NCI-H187 (cell line): ENCODE measurements at places on chromosomes 16 and 17.

GRCh38 chr17:64357191-64357981, 33.3 kb downstream of the PECAM1 start:
- DNase-seq, result peak; percentile 8

- no peak for DNase-seq
Observed at GRCh38 chr16:66656547-66656946, 40.0 kb downstream of the CMTM4 start.

- DNase-seq, result no peak
Observed at GRCh38 chr17:8696906-8697305, 47.7 kb downstream of the CCDC42 start.

DNA sequence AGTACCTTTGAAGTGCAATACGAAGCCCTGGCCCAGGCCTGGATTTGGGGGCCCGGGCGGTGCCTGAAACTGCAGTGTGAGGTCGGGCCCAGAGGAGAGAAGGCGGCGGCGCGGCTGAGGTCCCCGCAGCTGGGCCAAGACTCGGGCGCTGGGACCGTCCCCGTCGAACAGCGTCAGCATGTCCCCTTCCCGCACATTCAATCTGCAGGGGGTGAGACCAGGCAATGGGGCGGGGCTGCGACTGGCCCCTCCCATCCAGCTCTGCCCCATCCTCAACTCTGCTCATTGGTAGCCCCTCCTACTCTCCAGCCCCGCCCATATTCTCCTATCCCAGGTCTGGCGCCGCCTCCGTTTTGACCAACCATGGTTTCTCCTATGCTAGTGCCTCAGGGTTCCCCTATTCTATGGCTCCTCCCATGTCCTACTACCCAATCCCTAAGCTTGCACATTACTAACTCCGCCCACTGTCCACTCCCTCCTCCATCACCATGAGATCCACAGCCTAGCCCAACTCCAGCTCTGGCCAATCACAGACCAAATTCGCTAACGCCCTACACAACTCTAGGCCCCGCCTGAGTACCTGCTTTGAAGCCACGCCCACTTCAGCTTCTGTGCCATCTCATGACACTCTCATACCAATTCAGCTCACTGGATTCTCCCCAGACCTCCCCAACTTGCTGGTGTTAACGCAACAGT, 14.4 kb upstream of the CDIPT start:
- DNase-seq, result peak; percentile 85

DNA sequence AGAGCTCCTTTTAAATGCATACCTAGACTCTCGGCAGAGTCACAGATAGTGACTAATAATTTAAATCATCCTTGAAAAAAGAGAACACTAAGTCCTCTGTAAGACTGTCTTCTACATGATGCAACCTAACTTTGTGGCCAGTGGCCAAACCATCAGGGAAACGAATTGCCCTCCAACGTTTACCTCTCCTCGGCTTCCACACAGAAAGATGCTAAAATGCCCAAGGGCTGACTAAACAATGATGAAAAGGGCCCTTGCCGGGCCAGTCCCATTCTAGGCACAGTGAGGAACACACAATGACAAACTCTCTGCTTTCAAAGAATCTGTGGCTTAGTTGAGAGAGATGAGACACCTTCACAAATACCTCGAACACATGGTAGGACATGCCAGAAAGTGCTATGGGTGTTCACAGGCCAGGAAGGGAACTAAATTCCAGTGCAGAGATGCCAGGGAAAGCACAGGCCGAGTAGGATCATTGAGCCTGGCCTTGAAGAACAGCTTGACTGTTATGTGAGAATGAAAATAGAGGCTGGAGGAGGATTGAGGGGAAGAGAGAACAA, 35.3 kb upstream of the PITPNM3 start:
- no peak for DNase-seq

GRCh38 chr17:13320046-13320785, 281.5 kb downstream of the HS3ST3A1 start:
- no peak for DNase-seq

GRCh38 chr16:65268331-65268730, 146.5 kb upstream of the CDH11 start:
- DNase-seq, result no peak

- no peak for DNase-seq
Observed at GRCh38 chr16:3459401-3460090, 16.1 kb downstream of the NAA60 start.

DNA sequence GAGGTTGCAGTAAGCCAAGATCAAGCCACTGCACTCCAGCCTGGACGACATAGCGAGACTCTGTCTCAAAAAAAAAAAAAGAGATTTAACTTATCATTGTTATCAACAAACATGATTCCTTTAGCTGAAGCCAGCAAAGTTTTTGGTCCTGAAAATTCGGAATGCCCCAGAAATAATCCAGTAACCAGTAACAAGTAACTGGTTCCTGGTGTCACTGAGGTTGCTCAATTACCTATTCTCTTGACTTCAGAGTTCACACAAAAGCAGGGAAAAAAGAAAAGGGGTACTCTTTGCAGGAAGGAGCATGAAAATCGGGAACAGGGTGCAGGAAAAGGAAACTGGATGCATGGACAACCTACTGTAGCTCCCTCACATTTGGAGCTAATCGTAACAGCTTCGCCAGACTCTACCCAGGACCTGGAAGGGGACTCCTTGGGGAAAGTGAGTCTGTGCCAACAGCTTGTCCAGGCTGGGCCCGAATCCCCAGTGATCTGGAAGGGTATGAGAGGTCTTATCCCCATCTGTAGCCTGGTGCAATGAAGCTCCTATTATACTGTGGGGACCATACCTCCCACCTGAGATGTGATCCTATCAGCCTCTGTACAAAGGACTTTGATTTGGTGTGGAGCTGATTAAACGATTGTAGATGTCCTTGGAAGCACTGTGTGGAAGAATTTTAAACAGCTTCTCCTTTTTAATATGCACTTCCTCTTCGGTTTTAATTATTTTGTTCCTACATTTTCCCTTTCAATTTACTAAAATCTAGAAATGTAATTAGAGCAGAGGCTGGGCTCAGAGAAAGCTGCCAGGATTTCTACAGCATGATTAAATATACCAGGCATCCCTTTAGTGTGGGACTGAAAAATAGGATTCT, 3.4 kb upstream of the SPOP start:
- DNase-seq, result no peak

GRCh38 chr17:39742856-39743436, 5.2 kb downstream of the GRB7 start:
- DNase-seq, result no peak

DNA sequence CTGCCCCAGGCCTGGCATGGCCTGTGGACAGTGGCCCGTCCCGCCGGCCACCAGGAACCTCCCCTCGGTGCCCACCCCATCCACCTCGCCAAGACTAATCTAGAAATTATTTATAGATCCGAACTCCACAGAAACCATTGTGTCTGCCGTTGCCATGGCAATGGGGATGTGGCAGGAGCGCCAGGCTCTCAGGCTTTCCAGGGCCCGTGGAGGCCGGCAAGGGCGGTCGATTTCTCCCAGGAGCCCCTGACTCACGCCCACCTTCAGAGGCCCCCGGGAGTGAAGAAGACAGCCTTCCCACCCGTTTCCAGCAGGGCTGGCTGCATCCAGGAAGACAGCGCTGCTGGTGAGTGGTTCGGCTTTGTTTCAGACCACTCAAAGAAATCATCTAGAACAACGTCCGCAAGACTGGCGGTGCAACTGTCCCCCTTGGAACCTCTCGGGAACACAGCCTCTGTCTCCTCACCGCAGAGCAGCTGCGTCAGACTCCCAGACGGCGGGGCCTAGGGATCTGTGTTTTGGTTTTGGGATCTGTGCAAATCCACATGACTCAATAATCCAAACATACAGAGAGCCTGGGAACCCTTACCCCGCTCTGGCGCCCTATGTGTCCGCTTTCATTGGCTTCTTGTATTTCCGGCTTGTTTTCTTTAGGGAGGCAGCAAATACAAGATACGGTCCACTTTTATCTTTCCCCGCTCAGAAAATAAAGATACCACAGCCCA, 48.5 kb upstream of the ZCCHC14 start:
- DNase-seq, result no peak

DNA sequence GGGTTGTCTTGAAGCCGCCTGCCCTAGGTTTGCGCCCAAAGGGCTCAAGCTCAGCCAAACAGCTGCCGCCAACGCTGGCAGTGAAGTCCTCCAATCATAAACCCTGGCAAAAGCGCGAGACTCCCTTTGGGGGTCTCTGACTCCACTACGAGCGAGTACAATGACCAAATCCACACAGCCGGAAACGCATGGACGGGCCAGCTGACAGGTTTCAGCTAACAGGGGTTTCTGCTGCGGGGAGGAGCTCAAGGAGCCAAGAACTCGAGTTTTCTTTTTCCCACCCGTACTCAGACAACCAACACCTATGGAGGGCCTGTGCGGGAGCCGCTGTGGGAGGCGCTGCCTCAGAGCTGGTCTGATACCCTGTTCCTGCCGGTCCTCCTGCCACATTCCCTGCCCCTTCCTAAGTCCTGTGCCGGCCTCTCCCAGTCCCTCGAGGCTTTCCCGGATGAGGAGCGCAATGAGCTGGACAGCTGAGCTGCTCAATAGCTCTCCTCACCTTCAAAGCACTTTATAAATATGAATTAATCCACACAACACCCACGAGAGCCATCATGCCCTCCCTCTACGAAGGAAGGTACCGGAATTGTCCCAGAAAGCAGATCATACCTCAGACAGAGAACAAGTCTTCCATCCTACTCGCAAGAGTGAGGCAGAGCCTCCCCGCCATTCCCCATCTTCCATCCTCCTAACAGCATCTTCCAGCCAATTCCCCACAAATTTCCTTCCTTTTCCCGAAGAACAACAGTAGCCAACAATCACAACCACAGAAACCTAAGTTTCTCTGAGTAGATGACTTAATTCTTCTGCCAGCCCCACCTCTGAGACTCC, 6.1 kb downstream of the ABR start:
- DNase-seq, result no peak

DNA sequence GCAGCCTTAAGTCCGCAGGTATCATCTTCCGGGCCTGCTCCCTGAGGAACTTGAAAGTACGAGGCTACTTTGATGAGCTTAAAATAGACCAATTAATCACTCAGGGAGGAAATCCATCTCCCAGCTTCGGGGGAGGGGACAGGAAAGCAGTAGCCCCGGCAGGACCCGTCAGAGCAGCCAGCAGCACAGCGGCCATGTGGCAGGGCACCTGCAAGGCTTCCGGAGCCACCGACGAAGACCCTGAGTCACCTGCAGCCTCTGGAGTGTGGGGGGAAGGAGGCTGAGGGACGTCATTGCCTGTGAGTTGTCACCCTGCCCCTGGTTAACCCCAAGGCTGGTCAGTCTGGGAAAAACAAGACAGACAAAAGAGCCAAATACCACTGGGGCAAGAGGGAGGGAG, 4.4 kb upstream of the CYB561 start:
- no peak for DNase-seq

GRCh38 chr16:27462200-27462845, 60.3 kb downstream of the IL21R start:
- DNase-seq, result no peak

DNA sequence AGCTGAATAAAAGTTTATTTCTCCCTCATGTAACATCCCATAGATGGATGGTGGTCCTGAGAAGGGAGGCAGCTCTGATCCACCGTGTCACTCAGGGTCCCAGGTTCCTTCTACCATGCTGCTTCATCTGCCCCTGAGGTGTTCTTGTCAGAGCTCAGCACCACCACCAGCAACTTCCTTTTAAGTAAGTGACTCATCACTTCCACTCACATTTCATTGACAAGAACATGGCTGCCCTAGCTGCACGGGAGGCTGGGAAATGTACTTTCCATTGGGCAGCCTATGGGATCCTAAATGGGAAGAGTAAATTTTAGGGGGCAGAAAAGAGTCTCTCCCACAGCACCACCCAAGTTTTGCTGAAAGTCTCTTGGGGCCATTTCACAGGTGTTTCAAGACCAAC, 134.7 kb downstream of the USP31 start:
- no peak for DNase-seq

GRCh38 chr17:17626151-17626805, 34.8 kb upstream of the PEMT start:
- no peak for DNase-seq

- no peak for DNase-seq
Observed at GRCh38 chr17:39740357-39741111, 2.8 kb downstream of the GRB7 start.

- peak; percentile 96 for DNase-seq
Observed at GRCh38 chr16:2470603-2471015, 488 bp upstream of the NTN3 start.

DNA sequence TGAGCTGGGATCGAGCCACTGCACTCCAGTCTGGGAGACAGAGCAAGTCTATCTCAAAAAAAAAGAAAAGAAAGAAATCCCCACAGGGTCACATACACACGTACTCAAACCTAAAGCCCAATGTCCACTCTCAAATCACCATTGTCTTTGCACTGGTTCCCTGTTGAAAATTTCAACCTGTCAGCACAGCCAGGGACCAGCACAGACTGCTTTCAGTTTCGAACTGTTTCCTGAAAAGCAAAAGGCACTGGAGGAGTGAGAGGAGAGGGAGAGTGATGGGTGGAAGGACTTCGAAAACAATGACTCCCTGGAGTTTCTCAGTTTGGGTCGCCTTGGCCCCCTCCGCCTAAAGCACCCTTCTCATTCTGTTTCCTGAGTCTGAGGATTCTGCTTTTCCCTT, 9.0 kb upstream of the CD300C start:
- DNase-seq, result no peak

GRCh38 chr17:76868669-76869495, 678 bp downstream of the MGAT5B start:
- no peak for DNase-seq

DNA sequence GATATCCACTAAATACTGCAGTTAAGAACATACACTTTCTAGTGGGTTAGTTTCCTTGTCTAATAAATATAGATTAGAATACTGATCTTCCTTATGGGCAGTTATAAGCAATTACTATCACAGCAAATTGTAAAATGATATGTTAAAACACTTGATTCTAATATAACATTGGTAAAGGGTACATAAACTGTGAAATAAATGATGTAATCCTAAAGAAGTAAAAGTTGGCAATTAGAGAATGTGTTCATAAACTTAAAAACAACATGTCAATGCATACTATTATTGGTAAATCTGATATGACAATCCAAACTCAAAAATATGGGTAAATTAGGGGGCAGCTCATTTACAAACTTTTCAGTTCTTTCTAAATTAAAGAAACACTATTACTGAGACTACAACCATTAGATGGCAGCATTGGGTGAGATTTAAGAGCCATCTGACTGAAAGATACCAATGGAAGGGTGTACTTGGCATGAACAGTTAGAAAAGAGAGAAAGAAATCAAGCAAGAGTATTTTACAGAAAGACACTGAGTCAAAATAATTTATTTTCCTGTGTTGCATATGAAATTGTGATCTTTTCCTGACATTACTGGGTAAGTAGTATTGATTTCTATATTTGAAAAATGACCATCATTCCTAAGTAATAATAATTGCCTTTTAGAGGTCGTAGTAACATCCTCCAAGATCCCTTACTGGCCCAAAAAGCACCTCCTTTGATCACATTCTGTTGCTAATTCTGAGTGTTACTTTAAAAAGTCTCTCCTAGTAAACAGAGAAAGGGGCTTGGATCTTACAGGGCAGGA, 119.6 kb downstream of the SPAG9 start:
- DNase-seq, result no peak
